ENCODE measurements at places on chromosomes 3 and 15.

DNA sequence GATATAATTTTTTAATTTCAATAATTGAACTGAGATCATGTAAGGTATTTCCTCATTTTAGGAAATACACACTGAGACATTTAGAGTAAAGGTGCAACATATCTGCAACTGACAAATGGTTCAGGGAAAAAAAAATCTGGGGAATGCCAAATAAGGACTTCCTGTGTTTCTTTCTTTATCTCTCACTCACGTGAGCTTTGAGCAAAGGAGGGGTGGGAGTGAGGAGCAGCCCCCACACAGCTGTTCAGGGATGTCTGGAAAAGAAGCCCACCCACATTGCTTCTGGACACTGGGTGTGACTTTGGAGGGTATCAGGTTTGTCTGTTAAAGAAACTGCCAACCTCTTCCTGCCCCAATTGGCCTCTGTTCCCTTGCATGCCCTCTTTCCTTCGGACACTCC is 5.6 kb upstream of the TP63 start:
- no peak for DNase-seq

DNA sequence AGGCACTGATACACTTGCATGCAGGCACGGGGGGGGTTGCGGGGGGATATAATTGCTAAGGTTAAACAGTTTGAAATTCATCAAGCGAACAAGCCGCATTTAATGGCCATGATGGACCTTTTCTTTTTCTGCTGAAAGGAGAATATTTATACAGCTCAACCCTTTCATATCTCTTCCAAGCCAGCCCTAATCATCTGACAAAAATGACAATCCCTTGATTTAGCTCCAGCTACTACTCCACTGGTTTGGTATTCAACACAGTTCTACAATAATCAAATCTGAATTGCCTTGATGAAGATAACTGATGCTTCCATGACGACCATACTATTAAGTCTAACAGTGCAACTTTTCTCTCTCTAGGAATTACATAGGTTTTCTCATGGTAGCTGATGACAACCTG is 374.9 kb downstream of the PLCL2 start:
- no peak for DNase-seq

- peak; percentile 58 for DNase-seq
These were observed 3.2 kb upstream of the SIN3A start for GRCh38 chr15:75454471-75455378.

GRCh38 chr3:66904336-66904735 is 93.8 kb upstream of the KBTBD8 start:
- no peak for DNase-seq

- no peak for DNase-seq
These were observed 2.4 kb upstream of the TMEM89 start for GRCh38 chr3:48623851-48624547.

GRCh38 chr3:160183345-160184076 is 41.7 kb upstream of the C3orf80 start:
- DNase-seq = no peak

DNA sequence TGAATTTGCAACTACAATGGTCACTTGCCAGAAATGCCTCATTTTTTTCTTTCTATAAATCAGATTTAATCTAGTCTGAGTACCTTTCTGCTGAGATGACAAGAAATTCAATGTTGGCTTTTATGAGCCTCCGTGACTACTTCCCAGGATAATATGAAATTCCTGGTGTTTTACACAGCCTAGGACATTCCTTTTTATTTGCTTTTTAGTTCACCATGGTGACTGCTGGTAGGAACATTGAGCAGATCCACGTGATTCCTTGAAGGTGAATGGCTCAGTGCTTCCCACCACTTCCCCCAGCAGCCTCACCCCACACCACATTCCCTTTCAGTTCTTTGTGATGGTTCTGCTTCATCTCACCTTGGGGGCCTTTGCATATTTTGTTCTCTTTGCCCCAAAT is 4.3 kb upstream of the NPTN start:
- no peak for DNase-seq

DNA sequence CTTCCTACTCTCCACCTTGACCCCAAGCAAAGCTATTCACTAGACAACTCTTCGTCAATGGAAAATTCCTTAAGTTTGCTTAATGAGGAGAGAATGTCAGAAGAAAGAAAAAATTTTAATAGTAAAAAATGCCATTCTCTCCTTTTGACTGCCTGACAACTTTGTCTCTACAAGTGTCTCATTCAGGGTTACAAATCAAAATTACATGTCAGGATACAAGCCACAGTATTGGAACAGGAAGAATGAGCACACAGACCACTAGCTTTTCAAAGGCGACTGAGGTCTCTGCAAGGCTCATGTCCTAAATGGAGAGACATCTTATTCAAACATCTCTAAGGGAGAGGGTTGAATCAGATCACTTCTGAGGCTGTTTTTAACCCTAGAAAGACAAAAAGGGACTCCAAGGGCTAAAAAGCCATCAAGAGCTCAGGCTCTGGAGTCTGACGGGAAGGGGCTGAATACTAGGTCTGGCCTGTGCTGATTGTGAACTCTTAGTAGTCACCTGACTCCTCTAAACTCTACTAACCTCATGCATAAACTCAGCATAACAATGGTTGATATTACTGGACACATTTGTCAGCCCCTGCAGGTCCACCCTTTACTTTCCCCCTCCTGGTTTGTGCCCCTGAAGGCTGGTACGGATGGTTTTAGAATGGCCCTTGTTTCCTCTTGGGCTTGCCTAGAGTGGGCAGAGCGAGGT is 12.8 kb upstream of the MEIS2 start:
- DNase-seq = no peak

GRCh38 chr3:16406579-16406978 is 106.9 kb downstream of the RFTN1 start:
- DNase-seq = no peak

GRCh38 chr3:64815195-64815631 is 127.4 kb upstream of the ADAMTS9 start:
- no peak for DNase-seq

DNA sequence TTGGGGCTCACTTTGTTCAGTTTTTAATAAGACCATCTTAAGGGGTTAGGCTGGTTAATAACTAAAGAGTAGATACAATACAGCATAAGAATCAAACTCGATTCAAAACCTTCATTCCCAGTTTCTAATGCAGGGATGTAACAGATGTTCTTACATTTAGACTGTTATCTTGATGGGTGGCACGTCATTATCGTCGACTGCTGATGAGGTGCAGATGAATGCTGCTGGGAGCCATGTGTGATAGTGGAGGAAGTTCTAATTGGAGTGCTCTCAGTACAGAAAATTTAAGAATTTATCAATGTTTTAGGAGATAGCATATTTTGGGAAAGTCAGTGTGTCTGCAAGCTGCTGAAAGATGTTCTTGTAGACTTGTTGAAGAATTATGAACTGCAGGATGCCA is 331.5 kb downstream of the PTPRG start:
- no peak for DNase-seq

- DNase-seq = no peak
These were observed 57.5 kb downstream of the RFTN1 start for GRCh38 chr3:16455966-16456365.

GRCh38 chr3:134609821-134610431 is 40.9 kb downstream of the KY start:
- DNase-seq = no peak

DNA sequence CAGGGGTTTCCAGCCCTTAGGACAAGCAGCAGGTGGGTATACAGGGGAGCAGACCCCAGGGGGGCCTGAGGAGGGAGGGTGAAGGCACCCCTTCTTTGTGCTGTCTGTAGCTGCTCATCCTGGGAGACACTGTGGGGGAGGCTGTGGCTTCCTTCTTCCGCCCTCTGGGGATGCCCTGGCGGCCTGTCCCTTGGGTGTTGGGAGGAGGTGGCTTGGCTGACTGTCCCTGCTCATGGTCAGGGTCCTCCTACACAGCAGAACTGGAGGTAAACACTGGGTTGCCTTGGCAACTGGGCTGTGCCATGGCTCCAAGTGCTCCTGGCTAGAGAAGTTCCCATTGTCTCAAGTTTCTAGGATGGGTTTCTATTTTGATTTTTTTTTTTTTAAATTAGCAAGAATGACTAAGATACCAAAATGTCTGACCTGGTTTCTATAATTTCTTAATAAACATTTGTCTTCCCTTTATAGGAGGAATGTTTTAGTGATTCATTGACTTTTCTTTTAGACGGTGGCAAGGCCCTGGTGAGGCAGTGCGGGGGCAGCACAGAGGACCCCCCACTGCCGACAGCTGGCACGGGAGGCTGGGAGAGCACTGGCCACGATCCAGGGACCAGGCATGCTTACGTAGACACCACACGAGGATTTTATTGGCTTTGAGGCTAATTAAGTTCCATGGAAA is 12.4 kb downstream of the KLF13 start:
- DNase-seq = no peak

GRCh38 chr15:39698444-39699390 is 83.9 kb downstream of the FSIP1 start:
- DNase-seq = no peak

- DNase-seq = no peak
These were observed 7.3 kb upstream of the HEG1 start for GRCh38 chr3:125062904-125063618.

DNA sequence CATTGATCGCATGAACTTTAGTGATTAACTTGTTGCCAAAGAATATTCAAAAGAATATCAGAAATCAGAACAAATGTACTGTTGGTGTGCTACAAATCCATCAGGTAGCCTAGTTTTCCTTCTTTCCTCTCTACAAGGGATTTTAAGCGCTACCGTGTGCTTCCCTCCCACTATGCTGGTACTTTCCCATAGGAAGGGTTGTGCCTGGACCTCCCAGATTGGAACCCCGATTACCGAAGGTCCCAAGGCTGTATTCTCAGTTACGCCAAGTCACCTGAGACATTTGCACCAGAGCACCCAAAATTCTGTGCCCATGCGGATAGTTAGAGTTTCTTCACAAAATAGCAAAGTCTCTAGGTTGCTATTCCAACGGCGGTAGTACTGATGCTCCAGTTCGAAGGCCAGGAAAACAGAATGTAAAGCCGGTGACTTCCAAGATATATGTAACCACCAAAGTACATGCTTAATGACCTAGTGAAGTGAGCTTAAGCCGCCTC is 23.4 kb upstream of the GATM start:
- DNase-seq = no peak

- DNase-seq = no peak
These were observed 284.9 kb downstream of the UACA start for GRCh38 chr15:70478251-70478990.

- no peak for DNase-seq
These were observed 27.1 kb downstream of the CLRN1 start for GRCh38 chr3:150945226-150946032.

GRCh38 chr3:36893137-36893557 is 51.7 kb downstream of the TRANK1 start:
- no peak for DNase-seq

DNA sequence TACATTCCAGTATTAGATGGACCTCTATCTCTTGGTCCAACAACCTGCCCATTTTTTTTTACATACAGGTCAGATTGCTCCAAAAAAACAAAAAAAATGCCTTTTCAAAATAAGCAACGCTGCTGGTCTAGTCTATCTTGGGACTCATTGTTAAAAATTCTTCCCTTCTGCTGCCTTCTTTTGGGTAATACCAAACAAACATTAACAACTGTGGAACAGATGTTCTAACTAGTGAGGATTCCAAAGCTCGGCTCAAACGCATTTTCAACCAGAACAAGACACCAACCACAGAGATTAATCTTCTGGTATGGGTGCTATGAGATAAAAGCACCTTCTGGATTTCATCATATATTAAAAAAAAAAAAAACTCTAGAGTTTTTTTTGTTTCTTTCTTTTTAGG is 24.7 kb downstream of the ARHGAP31 start:
- DNase-seq = no peak

DNA sequence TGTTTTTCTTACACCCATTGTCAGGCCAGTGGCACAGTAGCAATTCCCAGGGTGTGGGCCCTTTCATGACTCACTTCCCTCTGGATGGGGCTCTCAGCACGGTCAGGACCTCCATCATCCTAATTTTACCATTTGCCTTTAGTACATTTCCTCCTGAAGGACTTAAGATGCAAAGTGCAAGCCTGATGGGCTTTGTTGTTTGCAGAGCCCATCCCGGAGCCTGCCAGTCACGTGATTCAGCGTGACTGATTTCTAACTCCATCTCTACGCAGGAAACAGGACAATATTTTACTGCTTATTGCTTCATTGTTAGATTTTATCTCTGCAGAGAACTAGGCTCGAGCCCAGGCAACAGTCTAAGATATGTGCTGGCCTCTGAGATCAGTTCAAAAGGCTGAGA is 223.7 kb downstream of the PDZRN3 start:
- DNase-seq = no peak

- no peak for DNase-seq
These were observed 27.6 kb downstream of the SLC28A1 start for GRCh38 chr15:84911879-84912660.

DNA sequence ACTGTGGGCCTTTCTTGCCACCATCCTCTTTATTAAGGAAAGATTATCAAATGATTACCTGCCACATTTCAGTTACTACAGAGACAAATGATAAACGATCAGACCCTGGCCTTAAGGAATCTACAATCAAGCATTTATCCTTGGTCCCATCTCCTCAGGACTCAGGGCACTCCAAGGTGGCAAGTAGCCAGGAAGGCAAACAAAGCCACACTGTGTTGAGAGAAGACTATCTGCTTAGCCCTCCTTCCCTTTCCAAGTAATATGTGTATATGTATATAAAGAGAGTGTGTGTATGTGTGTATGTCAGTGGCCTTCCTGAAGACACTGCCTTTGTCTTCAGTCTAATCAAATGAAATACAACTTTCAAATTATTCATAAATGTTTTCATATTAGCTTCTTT is 490.1 kb upstream of the ATP11B start:
- DNase-seq = no peak

GRCh38 chr3:196949285-196949619 is 6.9 kb upstream of the NCBP2 start:
- no peak for DNase-seq

GRCh38 chr3:72113564-72113963 is 328.6 kb upstream of the PROK2 start:
- no peak for DNase-seq

DNA sequence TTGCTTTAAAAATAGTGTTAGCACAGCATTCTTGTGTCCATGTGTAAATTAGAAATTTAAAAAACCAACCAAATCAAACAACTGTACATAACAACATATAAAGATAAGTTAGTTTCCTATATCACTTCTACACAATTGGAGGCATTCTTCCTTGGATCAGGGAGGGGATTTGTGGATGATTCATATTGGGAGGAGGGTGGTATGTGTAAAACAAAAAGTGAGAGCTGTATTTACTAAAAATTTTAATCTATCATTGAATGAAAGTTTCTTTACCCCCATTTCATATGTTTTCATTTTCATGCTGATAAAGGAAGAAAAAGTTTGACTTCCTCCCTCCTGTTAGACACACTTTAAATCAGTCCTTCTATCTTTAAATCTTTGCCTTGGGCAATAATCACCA is 325.0 kb downstream of the SATB1 start:
- no peak for DNase-seq

DNA sequence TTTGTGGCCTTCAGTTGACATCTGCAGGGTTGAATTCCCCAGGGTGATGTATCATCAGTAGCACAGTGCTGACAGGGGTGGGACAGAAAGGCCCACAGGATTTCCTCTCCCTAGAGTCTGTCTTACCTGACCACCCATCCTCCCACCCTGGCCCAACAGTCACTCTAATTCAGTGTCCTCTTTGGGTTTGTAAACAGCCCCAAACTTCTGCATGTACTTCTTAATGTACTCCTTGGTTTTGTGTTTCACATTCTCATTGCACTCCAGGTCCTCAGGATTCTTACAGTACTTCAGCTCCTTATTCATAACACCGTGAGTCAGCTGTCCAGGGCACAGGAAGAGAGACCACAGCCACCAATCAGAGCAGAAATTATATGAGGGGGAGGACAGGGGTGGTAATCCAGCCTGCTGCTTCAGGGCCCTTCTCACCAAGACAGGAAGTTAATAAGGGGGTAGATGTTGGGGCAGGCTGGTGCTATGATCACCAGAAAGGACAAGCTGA is 37.5 kb downstream of the NBEAL2 start:
- no peak for DNase-seq

All from stimulated activated CD8-positive, alpha-beta memory T cell treated with anti-CD3 and anti-CD28 coated beads, Interleukin-7, amount 100 ng/mL, for 48 hours (primary cell).